ENCODE measurements at places on chromosomes 13 and 19.

DNA sequence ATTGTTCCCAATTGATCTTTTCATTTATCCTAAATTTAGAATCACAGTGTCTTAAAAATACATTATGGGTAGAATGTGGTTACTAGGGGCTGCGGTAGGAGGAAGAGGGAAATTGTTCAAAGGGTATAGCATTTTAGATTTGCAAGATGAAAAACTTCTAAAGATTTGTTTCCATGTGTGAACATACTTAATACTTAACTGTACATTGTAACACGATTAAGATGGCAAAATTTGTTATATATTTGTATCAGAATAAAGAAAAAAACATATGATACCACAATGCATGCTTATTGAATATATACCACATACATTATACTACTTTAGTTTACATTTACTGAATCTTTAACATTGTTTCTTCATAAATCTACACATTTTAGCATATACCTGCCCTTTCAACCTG is 677.3 kb upstream of the PCDH20 start:
- no peak for DNase-seq

GRCh38 chr13:36820222-36820621 is 1.2 kb downstream of the RFXAP start:
- DNase-seq: no peak

DNA sequence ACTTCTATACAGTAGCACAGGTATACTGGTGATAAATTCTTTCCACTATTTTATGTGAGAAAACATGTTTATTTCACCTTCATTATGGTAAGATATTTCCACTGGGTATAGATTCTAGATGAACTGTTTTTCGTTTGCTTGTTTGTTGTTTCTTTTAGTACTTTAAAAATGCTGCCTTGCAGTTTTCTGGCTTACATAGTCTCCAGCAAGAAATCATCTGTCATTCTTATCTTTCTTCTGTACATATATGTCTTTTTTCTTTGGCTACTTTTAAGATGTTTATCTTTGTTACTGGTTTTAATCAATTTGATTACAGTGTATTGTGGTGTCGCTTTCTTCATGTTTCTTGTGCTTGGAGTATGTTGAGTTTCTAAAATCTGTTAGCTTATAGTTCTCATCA is 333.3 kb upstream of the HTR2A start:
- no peak for DNase-seq

GRCh38 chr13:20667857-20668437 is 35.6 kb upstream of the IL17D start:
- no peak for DNase-seq

DNA sequence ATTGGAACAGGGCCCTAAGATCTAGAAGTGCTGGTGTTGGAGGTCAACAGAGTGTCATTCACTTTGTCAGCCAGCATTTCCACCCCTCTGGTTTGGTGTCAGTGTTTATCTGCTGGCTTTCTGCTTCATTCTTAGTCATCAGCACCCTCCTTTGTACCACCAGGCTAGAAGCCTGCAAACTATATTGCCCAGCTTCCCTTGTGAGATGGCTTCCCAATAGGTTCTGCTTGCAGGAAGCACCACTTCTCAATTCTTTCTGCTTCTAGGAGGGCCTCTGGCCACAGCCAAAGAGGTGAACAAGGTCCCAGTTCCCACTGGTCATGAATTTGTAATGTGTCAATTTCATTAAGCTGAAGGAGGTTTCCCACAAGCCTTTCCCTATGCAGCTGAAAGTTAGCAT is 36.4 kb upstream of the CALM3 start:
- DNase-seq: no peak

DNA sequence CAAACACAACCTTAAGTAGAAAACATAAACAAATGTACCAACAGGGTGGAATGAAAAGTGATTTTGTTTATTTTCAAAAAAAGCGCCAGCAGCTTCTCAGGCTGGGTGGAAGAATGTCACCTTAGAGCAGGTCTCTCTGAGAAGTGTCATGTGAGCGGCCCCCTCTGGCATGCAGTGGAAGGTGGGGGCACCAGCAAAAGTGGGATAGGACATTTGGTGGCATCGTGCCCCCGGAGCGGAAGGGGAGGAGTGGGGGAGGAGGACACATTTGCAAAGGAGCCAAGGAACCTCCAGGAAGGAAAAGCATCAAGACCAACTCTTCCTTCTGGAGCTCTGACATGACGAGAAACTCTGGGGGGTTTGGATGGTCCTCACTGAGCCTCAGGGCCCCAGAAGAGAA is 635.3 kb downstream of the UQCRFS1 start:
- no peak for DNase-seq

Measured in lung microvascular endothelial cell (primary cell).